Activated CD4-positive, alpha-beta T cell treated with anti-CD3 and anti-CD28 coated beads for 48 hours (primary cell): ENCODE measurements at places on chromosomes 2 and 18.

DNA sequence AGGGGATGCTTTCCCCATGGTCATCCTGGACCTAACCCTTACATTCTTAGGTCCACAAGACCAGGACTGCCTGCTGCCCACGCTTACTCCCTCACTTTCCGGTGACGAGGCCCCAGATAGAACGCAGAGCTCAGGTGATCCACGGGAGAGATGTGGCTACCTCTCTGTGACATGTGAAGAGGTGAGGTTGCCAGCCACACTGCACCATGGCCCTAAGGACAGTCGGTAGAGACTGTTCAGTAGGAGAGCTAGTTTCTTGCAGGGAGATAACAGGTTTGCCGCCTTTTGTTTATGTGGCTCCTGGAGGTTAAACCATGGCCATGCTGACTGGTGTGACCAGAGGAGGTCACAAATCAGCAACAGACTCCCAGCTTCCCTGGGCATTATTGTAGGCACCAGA is 71.4 kb downstream of the WDSUB1 start:
- DNase-seq, result no peak

DNA sequence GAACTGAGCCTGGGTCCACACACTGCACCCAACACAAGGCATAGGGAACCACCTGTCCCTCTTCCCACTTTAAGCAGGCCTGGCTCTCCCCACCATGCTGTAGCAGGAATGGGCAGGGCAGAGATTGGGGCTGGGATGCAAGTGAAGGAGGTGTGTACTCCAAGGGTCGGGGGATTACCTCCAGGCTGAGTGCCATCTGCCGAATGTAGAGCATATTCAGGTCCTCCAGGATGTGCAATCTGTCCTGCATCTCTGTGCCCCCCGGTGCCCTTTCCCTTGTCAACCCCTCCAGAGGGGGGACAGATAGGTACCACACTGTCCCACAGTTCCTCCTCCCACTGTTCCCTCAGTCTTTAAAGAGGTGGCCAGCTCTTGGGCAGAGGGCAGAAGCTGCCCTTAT is 2.4 kb downstream of the RTKN start:
- no peak for DNase-seq

GRCh38 chr2:21646345-21646744 is 522.6 kb downstream of the TDRD15 start:
- DNase-seq, result no peak

DNA sequence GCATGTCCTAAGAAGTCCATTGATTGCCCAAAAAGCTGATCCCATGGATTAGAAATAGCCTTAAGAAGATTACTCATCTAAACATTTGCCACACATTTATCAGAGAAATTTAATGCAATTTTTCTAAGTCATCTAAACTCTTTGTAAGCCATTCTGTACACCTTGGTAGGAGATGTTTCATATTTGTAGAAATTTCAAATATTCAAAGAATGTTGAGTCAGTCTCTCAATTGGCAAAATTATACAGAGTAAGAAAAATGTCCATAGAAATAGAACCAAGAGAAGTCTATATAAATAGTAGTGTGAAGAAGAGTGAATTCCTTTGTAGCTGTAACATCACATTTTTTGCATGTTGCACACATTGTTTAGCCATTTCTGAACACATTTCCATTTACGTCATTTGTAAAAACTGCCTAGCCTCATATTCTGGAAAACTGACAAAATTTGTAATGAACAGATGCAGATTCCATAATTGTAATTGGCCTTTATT is 128.6 kb downstream of the MSTN start:
- DNase-seq, result no peak

GRCh38 chr2:203603456-203604389 is 68.6 kb upstream of the RAPH1 start:
- DNase-seq, result no peak

- DNase-seq, result no peak
These were observed 70.3 kb downstream of the TMEM17 start for GRCh38 chr2:62435720-62436119.

GRCh38 chr2:187956906-187957534 is 334.7 kb upstream of the GULP1 start:
- DNase-seq, result no peak

DNA sequence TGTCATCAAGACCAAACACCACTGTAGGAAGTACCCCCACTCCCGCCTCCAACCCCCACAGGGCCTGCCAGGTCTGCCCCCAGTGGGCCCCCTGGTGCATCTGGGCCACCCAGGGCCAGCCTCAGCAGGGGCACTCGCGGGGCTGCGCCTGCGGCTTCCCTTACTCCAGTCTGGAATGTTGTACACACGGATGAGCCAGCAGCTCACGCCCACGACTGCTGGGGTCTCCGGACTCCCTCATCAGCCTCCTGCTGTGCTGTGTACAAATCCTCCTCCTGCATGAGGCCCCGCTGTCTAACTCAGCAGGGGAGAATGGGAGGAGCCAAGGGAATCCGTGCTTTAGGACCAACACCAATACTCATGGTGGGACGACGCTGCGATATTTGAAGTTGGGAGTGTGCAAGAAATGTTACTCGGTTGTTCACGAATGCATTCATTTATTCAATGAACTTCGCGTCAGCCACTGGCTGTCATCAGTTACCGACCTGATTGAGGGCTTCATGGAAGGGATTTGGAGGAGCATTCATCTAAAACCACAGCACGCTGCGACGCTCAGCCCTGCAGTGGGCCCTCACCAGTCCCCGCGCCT is 654 bp upstream of the ASB1 start:
- DNase-seq, result no peak

GRCh38 chr2:167144179-167144898 is 256.1 kb downstream of the XIRP2 start:
- no peak for DNase-seq

GRCh38 chr2:114769110-114769509 is 326.7 kb downstream of the DPP10 start:
- no peak for DNase-seq

DNA sequence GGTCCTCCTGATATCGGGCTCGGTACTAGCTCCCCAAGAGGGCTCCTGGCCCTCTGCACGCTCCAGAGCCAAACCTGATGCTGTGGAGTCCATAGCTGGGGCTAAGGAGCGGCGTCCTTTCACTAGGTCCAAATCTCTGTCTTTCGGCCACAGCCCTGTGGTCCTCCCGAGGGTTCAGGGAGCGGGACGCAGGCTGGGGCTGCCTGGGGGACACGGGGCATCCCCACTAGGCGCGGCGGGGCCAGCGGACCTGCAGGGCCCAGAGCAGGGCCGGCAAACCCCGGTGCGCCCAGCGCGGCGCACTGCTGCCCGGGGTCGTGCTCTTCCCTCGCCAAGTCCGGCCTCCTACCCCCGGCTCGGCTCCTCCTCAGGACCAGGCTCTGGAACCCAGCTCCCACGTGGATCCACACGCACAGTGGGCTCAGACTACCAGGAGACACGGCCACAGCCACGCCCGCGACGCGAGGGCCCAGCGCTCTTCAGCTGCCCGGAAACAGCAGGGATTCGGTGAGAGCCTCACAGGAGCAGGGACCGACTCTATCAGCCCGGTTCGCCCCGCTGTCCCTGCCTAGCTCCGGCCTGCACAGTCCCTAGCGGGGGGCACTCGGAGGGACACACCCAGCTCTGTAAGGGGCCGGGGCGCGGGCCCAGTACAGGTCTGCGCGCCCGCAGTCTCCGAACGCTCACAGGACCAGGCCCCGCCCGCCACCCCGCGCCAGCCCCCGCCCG is 593 bp downstream of the ZNF514 start:
- DNase-seq, result peak; percentile 38

DNA sequence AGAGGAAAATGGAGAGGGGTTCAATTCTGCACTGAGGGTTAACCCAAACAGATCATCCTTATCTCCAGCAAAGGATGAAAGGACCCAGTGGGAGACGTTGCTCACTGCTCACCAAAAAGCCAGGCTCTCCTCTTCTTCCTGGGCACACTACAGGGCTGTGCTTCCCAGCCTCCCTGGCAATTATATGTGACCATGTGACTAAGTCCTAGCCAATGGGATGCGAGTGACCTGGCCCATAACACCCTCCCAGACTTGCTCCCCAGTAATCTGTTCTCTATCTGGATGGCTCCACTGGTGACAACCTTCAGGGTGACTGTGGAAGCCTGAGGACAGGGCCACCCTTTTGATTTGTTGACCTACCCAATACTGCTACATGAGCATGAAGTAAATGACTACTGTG is 10.9 kb upstream of the PRKCE start:
- DNase-seq, result no peak

GRCh38 chr18:58213440-58213839 is 169.4 kb downstream of the NEDD4L start:
- DNase-seq, result no peak

DNA sequence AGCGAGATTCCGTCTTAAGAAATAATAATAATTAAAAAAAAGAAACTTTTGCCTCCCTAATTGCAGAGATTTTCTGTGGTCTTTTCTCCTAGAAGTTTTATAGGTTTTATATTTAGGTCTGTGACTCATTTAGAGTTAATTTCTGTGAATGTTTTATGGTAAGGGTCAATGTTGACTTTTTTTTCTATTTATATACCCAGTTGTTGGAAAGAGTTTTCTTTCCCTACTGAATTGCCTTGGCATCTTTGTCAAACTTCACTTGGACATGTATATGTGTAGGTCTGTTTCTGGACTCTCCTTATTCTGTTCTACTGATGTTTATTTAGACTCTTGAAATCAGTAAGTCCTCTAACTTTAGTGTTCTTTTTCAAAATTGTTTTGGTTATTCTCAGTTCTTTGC is 5.5 kb downstream of the ZNF512 start:
- DNase-seq, result no peak

DNA sequence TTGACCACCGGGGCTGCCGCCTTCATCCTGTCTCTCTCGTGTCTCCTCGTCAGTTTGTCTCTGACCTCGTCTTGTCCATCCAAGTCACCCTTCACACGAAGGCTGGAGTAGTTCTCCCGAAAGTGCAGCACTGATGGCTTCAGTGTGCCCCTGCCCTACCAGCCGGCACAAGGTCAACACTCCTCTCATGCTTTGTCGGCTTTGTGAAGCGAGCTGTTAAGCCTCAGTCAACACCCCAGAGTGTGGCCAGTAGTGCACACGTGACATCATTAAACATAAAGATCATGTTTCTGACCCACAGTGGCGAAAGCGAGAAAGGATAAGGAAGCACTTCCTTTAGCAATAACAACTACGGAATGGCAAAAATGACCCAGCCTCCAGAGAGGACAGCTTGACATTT is 23.2 kb downstream of the ACKR3 start:
- no peak for DNase-seq

- no peak for DNase-seq
These were observed 19.5 kb downstream of the RALBP1 start for GRCh38 chr18:9494778-9495331.

GRCh38 chr2:230266638-230267037 is 41.1 kb downstream of the SP140 start:
- DNase-seq, result no peak

DNA sequence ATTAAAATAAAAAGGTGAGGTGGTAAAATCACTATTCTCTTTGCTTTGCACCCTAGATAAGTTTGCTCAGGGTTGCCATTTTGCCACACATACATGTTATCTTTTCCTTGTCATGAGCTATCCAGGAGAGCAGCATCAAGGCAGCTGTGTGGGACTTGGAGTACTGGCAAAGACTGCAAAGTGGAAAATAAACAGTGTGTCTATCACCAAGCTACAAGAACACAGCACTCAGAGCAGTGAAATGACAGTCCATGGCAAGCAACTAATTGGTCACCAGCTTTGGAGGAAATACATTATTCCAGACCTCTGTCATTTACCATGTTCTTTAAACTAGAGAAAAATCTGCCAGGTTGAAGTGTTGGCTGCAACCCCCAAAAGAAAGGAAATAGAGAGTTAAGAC is 687.8 kb upstream of the FANCL start:
- DNase-seq, result no peak

DNA sequence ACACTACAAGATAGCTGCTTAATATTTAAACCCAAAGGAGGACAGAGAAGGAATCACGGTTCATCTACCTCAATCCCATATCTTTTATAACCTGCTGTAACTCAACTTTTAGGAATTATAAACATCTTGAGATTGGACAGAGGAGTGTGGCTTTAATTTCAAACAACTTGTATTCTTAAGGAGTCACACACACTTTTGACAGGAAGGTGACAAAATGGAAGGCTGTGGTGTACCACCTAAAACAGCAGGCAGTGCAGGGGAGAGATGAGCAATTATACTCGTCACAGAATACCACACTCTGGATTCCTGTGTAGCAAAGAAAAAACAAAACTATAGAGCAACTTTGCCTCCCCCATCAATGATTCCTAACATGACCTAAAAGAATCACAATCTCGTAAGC is 194.8 kb downstream of the ZEB2 start:
- DNase-seq, result peak; percentile 65

- no peak for DNase-seq
These were observed 99.5 kb downstream of the MAPK4 start for GRCh38 chr18:50659091-50660003.

DNA sequence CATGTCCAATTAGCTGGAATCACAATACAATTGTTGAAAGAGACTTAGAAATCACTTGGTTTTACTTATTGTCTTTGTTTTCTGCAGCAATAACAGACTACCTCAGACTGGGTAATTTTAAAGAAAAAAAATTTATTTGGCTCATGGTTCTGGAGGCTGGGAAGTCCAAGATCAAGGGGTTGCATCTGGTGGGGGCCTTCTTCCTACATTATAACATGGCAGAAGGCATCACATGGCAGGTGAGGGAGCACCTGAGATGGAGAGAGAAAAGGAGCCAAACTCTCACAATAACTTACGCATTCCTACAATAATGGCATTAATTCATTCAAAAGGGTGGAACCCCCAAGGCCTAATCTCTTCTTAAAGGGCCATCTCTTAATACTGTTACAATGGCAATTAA is 37.5 kb upstream of the KLHL14 start:
- no peak for DNase-seq

DNA sequence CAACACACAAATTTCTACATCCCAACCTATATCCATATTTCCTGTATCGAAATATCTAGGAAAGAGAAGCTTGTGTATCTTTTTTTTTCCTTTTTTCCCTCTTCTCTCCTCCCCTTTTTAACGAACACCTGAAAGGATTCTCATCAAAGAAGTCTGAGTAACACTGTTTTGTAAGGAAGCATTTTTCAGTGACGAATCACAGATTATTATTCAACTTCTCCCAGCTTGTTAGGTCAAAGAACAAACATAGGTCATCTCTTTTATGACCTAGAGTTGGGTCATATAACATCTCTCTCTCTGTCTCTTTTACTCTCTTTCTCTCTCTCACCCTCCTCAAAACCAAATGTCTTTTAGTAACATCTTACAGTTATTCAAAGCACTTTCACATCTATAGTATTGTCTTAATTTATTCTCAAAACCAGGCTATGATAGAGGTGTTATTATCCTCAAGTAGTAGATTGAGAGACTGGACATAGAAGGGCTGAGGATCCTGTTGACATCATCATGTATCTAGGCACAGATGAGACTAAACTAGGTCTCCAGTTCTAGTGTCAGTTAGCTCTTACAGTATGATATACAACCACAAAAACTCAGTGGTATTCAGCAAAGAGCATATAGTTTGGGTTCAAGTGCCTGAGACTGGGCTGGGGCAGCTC is 80.1 kb upstream of the SPOPL start:
- DNase-seq, result no peak

GRCh38 chr2:88628571-88628939 is 1.3 kb upstream of the EIF2AK3 start:
- no peak for DNase-seq

- no peak for DNase-seq
These were observed 54.5 kb downstream of the FAM124B start for GRCh38 chr2:224347176-224348051.
